ENCODE measurements at places on chromosomes 5 and 9.
A peak's percentile ranks its signal among the peaks of the same experiment; 100 is the strongest.

DNA sequence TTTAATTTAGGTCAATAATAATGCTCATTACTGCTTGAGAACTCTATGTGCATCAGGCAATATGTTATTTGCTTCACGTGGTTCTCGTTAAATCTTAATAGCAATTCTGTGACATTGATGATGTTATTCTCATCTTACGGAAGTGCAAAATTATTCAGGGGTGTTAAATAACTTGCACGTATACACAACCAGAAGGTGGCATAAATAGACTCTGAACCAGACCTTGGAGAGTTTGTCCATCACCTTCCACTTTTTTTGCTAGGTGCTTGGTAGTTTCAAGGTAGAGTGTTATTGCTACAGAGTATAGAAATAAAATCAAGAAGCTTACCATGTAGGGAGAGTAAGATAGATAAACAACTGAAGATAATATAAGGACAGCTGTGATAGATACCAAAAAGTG, 23.6 kb upstream of the TNFAIP8 start:
- DNase-seq = no peak

DNA sequence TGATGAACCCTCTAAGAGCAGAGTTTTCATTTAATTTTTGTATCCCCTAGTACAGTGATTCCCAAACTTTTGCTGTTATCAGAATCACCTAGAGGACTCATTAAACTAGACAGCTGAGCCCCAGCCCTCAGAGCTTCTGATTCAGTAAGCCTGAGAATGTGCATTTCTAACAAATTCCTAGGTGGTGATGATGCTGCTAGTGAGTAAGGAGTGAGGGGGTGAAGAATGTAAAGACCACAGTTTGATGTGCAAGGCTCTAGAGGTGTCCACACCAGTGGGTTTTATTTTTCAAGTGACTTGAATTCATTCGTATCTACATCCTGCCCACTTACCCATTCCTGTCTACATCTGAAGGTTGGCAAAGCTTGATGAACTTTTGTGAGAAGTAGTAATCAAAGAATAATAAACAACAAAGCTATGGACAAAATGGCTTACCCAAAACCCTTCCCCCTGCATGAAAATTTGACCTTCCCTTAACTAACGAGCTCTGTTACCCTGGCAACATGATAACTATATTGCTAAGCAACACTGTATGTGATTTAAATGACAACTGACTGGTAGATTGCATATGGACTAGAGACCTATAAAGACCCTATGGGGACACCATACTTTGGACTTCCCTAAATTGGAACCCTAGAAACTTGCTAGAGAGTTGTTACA, 35.2 kb downstream of the DTWD2 start:
- no peak for DNase-seq

DNA sequence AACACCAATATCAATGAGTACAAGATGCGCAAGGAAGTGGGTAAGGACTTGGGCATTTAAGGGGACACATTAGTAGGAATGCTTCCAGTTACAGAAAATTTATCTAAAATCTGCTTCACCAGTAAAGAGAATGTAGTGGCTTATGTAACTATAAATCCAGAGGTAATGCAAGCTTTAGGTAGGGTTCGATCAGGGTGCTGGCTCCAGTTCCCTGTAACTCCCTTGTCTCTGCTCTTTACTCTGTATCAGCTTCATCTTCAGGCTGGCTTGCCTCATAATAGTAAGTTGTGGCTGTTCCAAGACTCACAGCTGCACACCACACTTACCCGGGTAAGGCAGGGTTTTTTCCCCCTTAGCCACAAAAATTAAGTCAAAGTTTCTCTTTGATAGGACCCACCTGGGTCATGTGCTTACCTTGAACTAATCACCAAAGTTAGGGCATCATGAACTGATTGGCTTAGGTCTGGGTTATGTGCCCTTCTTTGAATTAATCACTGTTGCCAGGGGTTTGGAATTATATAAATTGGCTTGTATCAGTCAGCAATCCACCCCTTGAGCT, 35.5 kb downstream of the ARHGEF37 start:
- DNase-seq = no peak

GRCh38 chr9:126722922-126723806, 81.7 kb upstream of the ZBTB43 start:
- DNase-seq = peak; percentile 56

GRCh38 chr9:89690334-89690912, 85.6 kb downstream of the GADD45G start:
- DNase-seq = no peak

- no peak for DNase-seq
Measured at GRCh38 chr9:21311889-21312288, 6.8 kb upstream of the IFNA5 start.

DNA sequence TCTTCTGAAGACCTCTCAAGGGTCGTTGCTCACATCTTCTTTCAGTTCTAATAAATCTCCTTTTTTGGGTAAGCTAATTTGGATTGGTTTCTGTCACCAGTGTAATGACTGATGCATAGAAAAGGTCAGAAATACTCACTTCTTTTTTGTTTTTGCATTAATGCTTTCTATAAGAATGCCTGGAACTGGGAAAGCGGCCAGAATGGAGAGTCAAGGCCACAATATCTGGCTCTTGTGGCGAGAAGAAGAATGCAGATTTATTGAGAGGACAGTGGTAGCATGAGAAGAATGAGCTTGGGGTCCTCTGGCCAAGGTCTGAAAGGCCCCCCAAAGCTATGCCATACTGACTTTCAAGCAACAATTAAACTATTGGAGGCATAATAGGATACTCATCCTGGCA, 88.0 kb upstream of the SLC12A2 start:
- no peak for DNase-seq

All from stimulated activated CD8-positive, alpha-beta memory T cell treated with anti-CD3 and anti-CD28 coated beads, Interleukin-4, amount 100 ng/mL, for 1 hour (primary cell).